Upper lobe of right lung (tissue), 1 donor: ENCODE measurements at places on chromosomes 4 and X.

GRCh38 chr4:84917869-84918600 is 48.5 kb downstream of the WDFY3 start:
- DNase-seq, result no peak

- DNase-seq, result no peak
Measured at GRCh38 chrX:136322064-136322463, 21.3 kb downstream of the ADGRG4 start.

DNA sequence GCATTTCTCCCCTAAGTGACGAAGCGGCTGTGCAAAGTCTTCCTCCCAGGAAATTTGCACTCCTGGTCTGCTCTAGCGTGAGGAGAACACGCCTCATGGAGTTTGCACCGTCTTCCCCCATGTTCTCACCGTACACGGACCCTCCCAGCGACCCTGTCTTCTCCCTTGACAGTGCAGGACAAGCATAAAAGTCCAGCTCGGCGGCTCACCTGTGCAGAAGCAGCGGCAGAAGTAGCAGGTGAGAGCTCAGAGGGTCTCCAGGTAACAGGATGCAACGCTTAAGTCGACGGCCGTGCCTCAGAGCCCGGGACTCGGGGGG is 314 bp downstream of the P2RY8 start:
- peak; percentile 65 for DNase-seq

DNA sequence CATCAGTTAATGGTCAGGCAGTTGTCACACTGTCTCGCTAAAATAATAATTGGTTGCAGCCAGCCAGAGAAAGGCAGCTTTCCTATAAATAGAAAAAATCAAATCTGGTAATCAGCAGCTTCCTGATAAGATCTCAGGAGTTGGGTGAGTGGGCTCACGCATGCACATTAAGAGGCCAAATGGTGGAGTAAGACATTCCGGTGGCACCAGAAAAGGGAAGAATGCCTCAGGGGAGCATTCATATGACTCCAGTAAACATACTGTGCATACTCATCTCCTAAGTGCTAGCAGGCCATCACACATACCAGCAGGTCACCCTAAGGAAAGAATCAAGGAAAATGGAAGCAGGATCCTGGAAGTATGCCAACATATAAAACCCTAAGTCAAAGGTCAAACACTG is 40.1 kb downstream of the UGT2B15 start:
- no peak for DNase-seq

GRCh38 chr4:146981651-146982050 is 36.0 kb upstream of the TTC29 start:
- no peak for DNase-seq

- DNase-seq, result no peak
Measured at GRCh38 chr4:130338851-130339250, 1242.9 kb downstream of the C4orf33 start.

- DNase-seq, result no peak
Measured at GRCh38 chr4:68748181-68748991, 67.4 kb upstream of the UGT2B10 start.

- no peak for DNase-seq
Measured at GRCh38 chrX:41490446-41490845, 43.3 kb downstream of the NYX start.

DNA sequence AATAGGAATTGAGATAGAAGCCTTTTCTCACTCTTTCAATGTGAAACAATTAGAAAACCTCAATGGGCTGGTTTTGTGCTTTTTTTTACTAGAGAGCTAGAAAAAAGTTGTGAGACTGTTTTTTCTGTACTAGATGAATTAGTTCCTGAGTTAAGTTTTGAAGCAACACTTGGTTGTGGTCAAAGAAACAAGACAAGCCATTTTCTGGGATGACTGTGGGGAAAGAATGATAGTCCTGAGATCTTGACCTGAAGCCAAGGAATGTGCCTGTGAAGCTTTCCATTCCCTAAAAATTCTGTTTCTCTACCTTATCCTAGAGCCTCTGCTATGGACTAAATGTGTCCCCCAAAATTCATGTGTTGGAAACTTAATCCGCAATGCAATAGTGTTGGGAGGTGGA is 157.8 kb upstream of the TLL1 start:
- DNase-seq, result no peak

DNA sequence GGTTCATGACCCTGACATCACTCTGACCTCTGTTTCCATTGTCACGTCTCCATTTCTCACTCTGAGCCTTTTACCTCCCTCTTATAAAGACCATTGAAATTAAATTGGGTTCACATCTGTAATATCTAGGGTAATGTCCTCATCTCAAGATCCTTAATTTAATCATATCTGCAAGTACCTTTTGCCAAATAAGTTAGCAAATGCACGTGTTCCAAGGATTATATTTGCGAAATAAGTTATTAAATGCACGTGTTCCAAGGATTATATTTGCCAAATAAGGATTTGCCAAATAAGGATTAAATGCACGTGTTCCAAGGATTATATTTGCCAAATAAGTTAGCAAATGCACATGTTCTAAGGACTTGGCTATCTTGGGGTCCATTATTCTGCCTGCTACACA is 938.0 kb downstream of the NLGN4X start:
- no peak for DNase-seq

GRCh38 chr4:8087921-8088495 is 70.6 kb downstream of the ABLIM2 start:
- DNase-seq, result no peak
